ENCODE measurements at places on chromosomes 1 and 21.
A peak's percentile ranks its signal among the peaks of the same experiment; 100 is the strongest.

DNA sequence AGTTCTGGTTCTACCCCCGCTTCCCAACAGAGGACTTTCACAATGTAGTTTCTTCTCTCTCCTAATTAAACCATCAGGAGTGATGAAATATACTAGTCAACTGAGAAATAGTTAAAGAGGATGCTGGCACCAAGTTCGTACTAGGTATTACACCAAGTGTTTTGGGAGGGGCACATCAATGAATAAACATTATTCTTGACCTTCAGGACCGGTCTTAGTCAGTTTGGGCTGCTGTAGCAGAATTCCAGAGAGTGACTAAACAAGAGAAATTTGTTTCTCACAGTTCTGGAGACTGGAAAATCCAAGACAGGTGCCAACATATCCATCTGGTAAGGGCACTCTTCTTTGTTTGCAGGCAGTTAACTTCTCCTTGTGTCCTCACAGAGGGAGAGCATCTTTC, 103.8 kb downstream of the SPATA17 start:
- H3K27me3 ChIP-seq = no peaks in the 10 kb centered on the region
- H3K36me3 ChIP-seq = no peaks in the 10 kb centered on the region
- H3K27ac ChIP-seq = no peak overlapping the region

DNA sequence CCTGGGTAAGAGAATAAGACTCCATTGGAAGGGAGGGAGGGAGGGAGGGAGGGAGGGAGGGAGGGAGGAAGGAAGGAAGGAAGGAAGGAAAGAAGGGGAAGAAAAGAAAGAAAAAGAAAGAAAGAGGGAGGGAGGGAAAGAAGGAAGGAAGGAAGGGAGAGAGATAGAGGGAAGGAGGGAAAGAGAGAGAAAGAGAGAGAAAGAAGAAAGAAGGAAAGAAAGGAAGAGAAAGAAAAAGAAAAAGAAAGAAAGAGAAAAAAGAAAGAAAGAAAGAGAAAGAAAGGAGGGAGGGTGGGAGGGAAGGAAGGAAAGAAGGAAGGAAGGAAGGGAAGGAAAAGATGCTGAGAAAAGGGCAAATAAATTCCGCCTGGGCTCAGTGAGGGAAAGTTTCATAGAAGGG, 74.7 kb upstream of the IFNAR2 start:
- no peaks in the 10 kb centered on the region for H3K36me3 ChIP-seq
- H3K27me3 ChIP-seq = peaks cover 11% of the 10 kb centered on the region
- no peak overlapping the region for H3K4me3 ChIP-seq
- DNase-seq = no peak

GRCh38 chr1:169287280-169287679, 80.3 kb downstream of the NME7 start:
- H3K27ac ChIP-seq = peak overlapping the region; percentile 49
- H3K27me3 ChIP-seq = no peaks in the 10 kb centered on the region
- H3K36me3 ChIP-seq = no peaks in the 10 kb centered on the region
- no peak for DNase-seq

DNA sequence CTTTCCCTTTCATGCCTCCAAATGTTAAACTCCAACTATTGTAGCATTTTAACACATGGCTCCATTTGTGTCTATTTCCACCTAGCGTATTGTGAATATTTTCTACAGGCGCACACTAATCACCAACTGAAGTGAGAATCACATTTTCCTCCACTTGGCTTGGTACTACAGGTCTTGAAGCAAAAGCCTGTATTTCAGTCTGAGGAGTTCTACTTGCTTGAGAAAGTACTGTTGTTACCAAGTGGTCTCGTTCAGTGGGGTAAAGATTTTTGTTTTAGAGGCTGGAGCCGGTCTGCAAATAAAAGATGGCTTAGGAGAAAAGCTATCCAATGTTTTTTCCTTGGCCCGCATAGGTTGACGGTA, 550 bp upstream of the PTBP2 start:
- H3K27me3 ChIP-seq = no peaks in the 10 kb centered on the region
- DNase-seq = no peak
- no peaks in the 10 kb centered on the region for H3K4me1 ChIP-seq
- peak overlapping the region; percentile 94 for H3K27ac ChIP-seq

DNA sequence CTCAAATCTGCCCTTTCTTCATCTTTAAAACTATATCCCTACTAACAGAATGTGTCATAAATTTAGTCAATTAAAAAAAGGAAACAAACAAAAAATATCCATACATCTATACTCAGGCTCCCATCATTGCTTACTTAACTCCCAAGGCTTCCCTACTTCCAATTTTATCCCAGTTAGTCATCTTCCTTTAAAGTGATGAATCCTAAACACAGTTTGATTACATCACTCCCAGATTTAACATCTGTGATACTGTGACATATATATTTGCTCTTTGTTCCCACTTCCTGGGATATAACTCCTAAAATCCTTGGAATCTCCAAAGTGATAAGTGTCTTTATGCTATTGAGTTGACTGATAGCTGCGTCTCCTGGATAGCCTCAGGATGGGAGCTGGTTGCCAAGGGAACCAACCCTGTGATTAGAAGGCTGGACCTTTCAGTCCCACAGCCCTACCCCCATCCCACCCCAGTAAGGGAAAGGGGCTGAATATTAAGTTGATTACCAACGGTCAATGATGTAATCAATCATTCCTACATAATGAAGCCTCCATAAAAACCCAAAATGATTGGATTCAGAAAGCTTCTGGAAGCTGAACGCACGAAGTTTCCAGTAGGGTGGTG, 21.6 kb downstream of the GLMN start:
- no peak overlapping the region for H3K27ac ChIP-seq
- H3K36me3 ChIP-seq = peaks cover 27% of the 10 kb centered on the region

GRCh38 chr1:9181990-9182783, 52.4 kb upstream of the H6PD start:
- no peaks in the 10 kb centered on the region for H3K36me3 ChIP-seq
- peaks cover 7% of the 10 kb centered on the region for H3K27me3 ChIP-seq
- no peak for DNase-seq
- no peaks in the 10 kb centered on the region for H3K4me1 ChIP-seq
- H3K4me3 ChIP-seq = no peak overlapping the region
- H3K27ac ChIP-seq = no peak overlapping the region

GRCh38 chr1:100851726-100852125, 42.9 kb downstream of the EXTL2 start:
- no peak for DNase-seq
- no peaks in the 10 kb centered on the region for H3K27me3 ChIP-seq
- no peaks in the 10 kb centered on the region for H3K4me1 ChIP-seq
- H3K36me3 ChIP-seq = no peaks in the 10 kb centered on the region
- H3K27ac ChIP-seq = no peak overlapping the region

- H3K36me3 ChIP-seq = no peaks in the 10 kb centered on the region
- H3K27ac ChIP-seq = no peak overlapping the region
- H3K4me3 ChIP-seq = no peak overlapping the region
- H3K4me1 ChIP-seq = peaks cover 18% of the 10 kb centered on the region
- peak; percentile 79 for DNase-seq
Observed at GRCh38 chr1:58768971-58769808, 14.7 kb downstream of the JUN start.

DNA sequence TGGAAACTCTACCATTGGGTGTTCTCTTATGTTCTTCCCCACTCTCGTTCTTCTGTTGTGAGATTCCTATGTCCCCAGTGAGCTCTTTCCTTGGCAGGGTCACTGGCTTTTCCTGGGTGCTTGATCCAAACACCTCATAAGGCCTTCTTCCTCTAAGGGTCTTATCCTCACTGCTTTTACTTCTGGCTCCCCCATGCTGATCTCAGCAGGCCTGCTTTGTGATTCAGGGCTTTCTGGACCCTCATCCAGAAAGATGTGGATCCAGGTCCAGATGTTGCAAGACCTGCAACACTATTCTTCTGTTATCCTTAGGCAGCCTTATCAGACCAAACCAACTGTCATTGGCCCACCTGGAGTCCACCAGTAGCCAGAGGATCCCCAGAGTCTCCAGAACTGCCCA, 11.2 kb upstream of the MYOG start:
- DNase-seq = no peak
- no peak overlapping the region for H3K27ac ChIP-seq
- peaks cover 9% of the 10 kb centered on the region for H3K4me1 ChIP-seq
- H3K27me3 ChIP-seq = no peaks in the 10 kb centered on the region

DNA sequence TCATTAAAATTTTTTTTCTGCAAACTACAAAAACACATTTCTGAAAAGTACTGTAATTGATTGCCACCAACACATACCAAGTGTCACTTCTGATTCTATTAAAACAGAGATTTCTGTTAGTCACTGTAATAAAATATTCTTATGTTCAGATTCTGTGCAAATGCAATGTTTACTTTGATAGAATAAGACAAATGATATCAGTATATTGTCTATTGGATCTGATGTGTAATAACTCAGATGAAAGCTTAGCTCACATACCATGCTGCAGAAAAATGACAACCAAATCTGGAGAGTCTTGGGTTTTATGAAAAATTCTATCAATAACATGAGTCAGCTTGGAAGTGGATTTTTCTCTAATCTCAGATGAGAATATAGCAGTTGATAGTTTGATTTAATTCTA, 963.8 kb upstream of the B3GALT2 start:
- no peak overlapping the region for H3K27ac ChIP-seq
- DNase-seq = no peak
- H3K4me3 ChIP-seq = no peak overlapping the region
- no peaks in the 10 kb centered on the region for H3K36me3 ChIP-seq
- H3K4me1 ChIP-seq = no peaks in the 10 kb centered on the region
- H3K27me3 ChIP-seq = no peaks in the 10 kb centered on the region

- H3K36me3 ChIP-seq = no peaks in the 10 kb centered on the region
- H3K4me1 ChIP-seq = peaks cover 33% of the 10 kb centered on the region
- H3K4me3 ChIP-seq = no peak overlapping the region
- no peak for DNase-seq
- no peaks in the 10 kb centered on the region for H3K27me3 ChIP-seq
Observed at GRCh38 chr1:229146647-229147046, 124.3 kb upstream of the RAB4A start.

DNA sequence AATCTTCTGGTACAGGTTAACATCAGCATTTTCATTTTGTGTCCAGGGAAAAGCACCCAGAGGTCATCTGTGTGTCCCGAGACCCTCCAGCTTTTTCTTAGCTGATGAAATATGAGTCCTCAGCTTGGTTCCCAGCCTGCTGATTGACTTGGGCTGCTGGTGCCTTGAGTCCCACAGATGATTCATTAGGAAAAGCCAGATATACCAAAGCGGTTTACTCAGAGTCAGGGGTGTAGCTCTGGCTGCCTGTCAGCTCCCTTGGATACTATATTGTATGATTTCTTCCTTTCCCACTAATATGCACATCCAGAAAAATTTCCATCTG, 43.7 kb upstream of the MAB21L3 start:
- H3K27me3 ChIP-seq = no peaks in the 10 kb centered on the region
- H3K27ac ChIP-seq = peak overlapping the region; percentile 15
- no peak overlapping the region for H3K4me3 ChIP-seq
- peak; percentile 59 for DNase-seq
- no peaks in the 10 kb centered on the region for H3K36me3 ChIP-seq
- peaks cover 14% of the 10 kb centered on the region for H3K4me1 ChIP-seq

DNA sequence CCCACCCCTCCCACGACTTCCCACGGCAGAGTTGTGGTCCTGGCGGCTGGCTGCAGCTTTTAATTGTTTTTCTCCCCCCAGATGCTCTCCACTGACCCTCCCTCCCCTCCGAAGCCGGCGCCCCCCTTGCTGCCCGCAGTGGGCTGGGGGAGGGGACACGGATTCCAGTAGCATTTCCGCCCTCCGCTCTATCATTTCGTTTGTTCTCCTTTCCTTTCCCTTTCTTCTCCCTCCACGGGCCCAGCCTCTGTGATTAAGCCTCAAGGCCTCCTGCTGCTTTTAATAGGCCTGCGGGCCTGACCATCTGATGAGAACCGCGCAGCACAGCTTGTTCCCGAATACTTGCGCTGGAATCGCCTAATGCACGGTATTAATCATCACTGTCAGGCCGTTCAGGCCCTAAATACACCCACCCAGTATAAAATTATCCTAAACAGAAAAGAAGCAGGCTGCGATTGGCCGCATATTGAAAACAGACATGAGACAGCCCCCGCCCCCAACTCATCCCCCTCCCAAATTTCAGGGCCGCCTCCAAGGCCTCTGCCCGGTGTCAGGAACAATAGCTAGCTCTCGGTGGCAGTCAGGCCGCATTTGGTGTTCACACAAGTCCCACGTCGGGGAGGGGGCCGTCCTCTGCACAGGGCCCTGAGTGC, 102.0 kb upstream of the ARHGEF16 start:
- peak; percentile 57 for DNase-seq
- H3K27me3 ChIP-seq = 0 out of 2 replicates have a peak, but pooled peaks cover 7% of the 10 kb centered on the region
- H3K4me3 ChIP-seq = no peak overlapping the region
- no peak overlapping the region for H3K27ac ChIP-seq

- H3K4me1 ChIP-seq = no peaks in the 10 kb centered on the region
- H3K27ac ChIP-seq = no peak overlapping the region
- H3K36me3 ChIP-seq = no peaks in the 10 kb centered on the region
Observed at GRCh38 chr1:195763146-195763906, 844.9 kb downstream of the KCNT2 start.

DNA sequence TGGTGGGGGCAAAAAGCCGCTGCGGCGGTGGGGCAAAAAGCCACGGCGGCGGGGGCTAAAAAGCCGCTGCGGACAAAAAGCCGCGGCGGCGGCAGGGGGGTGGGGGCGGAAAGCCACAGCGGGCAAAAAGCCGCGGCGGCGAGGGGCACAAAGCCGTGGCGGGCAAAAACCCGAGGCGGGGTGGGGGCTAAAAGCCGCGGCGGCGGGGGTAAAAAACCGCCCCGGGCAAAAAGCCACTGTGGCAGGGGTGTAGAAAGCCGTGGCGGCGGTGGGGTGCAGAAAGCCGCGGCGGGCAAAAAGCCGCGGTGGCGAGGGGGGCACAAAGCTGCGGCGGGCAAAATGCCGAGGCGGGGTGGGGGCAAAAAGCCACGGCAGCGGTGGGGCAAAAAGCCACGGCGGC, 3901.8 kb downstream of the SRGAP2C start:
- no peaks in the 10 kb centered on the region for H3K4me1 ChIP-seq
- H3K36me3 ChIP-seq = no peaks in the 10 kb centered on the region
- no peak overlapping the region for H3K27ac ChIP-seq
- DNase-seq = no peak

- peak overlapping the region; percentile 63 for H3K27ac ChIP-seq
- H3K4me3 ChIP-seq = no peak overlapping the region
- H3K36me3 ChIP-seq = peaks cover 17% of the 10 kb centered on the region
- peaks cover 9% of the 10 kb centered on the region for H3K4me1 ChIP-seq
Observed at GRCh38 chr1:186044079-186044685, 310.0 kb downstream of the HMCN1 start.
